ENCODE measurements at places on chromosomes 3 and 15.

GRCh38 chr3:64056606-64057180 is 33.4 kb upstream of the PSMD6 start:
- DNase-seq = no peak

- no peak for DNase-seq
Observed at GRCh38 chr15:32718821-32719716, 1.3 kb downstream of the GREM1 start.

DNA sequence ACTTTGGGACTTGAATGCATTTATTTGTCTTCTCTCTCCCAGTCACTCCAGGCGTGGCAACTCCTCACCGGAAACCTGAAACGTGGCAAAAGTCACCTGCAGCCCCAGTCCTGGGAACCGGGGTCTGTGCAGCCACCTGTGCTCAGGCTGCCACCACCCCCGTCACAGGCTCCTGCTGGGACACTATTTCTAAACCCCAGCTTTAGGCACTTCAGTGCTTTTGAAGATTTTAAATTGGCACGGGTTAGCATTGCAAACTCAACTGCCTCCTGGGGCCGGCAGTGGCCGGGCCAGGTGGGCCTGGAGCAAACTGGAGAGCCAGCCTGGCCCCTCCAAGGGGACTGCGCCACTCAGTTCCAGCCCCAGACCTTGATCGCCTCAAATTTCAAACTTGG is 146.7 kb upstream of the IQSEC1 start:
- no peak for DNase-seq

- peak; percentile 4 for DNase-seq
Observed at GRCh38 chr15:74315626-74316025, 51.8 kb downstream of the CYP11A1 start.

DNA sequence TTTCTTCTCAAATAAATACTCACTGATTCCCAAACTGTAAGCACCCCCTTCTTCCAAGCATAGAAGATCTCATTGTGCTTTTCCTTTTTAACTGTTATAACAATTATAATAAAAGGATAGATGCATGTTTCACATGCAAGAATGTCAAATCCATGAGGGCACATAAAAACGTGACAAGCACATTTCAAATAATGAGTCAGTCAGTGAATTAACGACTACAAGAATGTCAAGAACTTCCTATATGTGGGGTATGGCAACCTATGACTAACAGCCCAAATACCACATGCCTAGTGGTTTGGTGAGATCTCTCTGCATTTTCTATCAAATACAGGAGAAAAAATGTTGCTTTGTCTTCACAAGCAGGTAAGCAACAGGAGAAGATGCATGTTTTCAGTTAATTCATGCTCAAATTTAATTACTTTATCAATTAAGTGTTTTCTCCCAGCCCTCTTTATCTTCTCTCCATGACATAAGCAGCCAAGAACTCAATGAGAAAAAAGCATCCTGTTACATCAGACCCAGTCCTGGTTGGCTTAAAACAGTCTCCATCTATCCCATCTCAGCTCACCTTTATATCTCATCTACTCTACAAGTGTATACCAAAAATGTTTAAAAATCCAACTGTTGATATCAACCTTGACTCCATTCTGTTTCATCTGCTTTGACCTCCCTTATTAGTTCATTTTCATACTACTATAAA is 181.5 kb upstream of the LMCD1 start:
- no peak for DNase-seq

DNA sequence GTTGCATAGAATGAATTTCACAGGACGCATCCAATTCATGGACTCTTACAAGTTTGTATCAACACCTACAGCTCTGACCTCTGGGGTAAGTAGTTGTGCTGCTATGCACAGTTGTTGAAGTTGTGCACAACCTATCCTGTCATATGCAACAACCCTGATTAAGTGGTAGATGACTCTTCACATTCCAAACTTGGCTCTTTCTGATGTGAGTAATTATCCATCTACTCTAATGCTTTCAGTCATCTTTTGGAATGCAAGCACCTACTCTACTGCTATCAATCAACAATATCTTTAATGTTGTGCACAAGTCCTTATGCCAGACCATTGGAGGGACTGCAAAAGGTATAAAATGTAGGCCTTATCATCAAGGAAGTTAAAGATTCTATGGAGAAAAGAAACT is 921.4 kb downstream of the MCTP2 start:
- no peak for DNase-seq

DNA sequence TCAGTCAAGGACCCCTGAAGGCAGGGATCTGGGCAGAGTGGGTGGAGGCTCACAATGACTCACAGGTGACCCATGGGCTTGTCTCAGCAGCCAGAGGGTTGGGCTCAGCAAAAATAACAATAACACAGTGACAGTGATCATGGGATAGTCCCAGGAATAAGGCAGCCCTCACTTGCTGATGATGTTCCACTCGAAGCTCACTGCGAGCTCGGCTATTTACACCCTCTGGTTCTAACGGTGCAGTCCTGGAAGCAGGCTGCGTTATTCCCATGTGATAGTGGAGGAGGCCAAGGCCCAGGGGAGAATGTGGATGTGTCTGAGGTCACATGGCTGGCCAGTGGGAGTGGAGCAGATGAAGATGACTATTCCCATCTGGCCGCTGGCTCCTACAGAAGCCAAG is 16.2 kb downstream of the CCDC33 start:
- DNase-seq = no peak

DNA sequence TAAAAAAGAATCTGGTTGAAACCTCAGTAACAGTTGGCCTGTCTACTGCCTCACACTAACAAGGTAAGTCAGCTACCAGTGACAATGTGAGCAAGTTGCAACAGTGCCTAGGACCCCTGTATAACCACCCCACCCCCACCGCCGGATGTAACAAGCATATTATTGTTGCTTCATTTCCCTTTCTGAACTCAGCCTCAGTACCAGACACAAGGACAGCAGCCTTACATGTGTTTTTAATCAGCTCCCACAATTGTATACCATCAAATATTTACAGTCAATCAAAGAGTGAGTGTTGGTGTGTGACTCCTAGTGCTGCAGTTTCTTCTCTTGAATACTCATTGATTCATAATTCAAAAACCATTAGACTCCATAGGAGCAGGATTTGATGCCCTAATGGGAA is 96.4 kb downstream of the PYDC2 start:
- DNase-seq = no peak

- no peak for DNase-seq
Observed at GRCh38 chr15:63347074-63347857, 34.4 kb downstream of the CA12 start.

- no peak for DNase-seq
Observed at GRCh38 chr3:72231439-72232196, 446.7 kb upstream of the PROK2 start.

GRCh38 chr3:157408499-157409149 is 28.0 kb upstream of the PTX3 start:
- DNase-seq = no peak

DNA sequence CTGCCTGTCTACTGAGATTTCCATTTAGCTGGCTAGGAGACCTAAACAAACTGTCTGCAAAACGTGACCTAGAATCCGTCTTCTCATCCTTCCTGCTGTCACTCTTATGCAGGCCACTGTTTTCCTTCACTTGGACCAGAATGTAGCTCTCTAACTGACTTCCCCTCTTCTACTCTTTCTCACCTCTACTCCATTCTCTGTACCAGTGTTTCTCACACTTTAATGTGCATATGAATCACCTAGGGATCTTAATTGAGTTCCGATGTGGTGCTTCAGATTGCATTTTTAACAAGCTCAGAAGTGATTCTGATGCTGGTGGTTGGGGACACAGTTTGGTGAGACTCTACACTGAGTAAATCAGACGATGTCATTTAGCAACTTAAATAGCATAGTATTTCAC is 1.6 kb upstream of the GBE1 start:
- DNase-seq = no peak

GRCh38 chr15:62957130-62957529 is 85.4 kb upstream of the TPM1 start:
- DNase-seq = no peak

- no peak for DNase-seq
Observed at GRCh38 chr15:36232491-36232890, 346.9 kb upstream of the CDIN1 start.

Measured in CD4-positive, alpha-beta T cell treated with Interleukin-2 at 100 ng/mL for 4 hours (primary cell).